ENCODE measurements at places on chromosomes 5 and 9.

DNA sequence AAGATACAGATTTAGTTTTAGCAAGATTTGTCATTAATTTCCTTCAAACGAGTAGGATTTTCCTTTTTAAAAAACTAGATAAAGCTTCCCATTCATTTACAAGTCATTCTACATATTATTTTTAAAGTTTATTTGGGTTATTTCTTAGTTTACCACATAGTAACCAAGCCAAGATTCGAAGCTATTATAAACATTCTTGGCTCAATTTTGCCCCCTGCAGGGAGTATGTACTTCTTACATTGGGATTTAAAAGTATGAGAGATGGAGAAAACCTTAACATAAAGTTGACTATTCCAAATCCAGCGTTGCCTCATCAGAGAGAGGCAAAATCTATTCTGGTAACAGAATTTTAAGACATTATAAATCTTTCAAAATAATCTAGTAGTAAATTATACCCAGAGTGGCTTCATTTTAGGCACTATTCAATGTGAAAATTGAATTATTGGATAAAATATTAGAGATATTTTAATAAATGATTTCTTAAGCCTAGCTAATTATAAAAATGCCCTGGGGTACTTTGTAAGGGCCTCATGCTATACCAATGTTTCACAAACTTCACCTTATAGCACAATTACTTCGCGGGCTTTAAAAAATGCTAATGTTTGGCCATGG, 39.1 kb downstream of the FBN2 start:
- no peak for DNase-seq

DNA sequence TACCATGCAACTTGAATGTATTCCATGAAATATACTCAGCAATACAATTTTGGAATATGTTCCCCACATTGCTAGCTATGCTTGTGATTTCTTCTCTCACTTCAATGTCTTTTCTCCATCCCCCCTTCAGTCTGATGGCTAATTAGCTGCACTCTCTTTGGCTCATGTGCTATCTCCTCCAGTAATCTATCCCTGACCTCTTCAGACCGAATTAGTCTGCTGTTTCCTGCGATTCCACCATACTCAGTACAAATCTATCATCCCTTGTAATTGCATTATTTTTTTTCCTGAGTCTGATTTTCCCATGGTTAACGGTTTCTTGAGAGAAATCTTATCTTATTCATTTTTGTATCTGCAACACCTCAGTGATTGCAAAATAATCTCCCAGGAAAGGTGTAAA, 360.7 kb upstream of the CDH10 start:
- no peak for DNase-seq

DNA sequence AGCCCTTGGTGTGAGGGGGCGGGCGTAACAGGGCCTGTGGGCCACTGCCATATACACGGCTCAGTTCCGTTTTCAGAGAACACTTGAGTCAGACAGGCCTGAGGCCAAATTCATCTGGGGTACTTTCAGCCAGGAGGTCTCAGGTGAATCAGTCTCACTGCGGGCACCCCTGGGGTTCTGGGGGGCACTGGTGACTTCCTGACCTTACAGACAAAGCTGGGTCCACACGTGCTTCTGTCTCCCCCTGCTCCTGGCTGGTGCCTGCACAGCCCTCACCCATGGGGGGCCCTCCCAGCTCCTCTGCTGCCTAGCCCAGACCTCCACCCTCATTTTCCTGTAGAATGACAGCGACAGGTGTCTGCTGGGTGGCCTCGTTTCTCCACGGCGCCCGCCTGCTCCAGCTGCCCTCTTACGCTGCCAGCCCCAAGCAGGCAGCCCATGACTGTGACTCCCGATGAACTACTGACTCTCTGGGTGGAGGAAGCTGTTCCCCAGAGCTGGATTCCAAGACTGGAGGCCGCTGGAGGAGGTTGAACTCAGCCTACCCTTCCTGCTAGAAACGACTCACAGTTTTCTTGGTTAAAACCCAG, 374.1 kb upstream of the IRX4 start:
- no peak for DNase-seq

GRCh38 chr9:110260911-110261310, 4.6 kb upstream of the TXN start:
- DNase-seq = no peak

DNA sequence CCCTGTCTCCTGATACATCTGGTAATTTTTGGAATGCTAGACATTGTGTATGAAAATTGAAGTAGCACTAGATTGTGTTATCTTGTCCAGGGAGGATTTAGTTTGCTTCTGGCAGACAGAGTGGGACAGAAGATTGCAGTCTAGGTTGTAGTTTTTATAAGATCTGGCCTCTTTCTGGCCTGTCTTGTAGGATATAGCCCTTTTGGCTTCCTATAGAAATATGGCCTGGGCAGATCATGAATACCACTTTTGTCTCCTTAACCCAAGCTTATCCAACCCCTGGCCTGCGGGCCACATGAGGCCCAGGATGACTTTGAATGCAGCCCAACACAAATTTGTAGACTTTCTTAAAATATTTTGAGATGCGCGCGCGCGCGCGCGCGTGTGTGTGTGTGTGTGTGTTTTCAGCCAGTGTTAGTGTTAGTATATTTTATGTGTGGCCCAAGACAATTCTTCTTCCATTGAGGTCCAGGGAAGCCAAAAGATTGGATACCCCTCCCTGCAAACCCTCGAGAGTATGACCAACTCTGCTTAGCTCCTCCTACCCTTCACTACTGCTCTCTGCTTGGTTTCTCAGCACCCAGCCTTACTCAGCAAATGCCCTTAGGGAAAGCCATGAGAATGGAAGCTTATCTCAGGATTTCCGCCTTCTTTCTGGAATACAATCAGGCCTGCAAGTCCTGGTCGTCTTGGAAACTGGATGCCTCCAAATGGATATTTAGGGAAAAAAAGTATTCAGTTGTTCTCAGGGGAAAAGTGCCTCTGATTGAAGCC, 26.5 kb downstream of the ANKRD33B start:
- DNase-seq = no peak

Measured in psoas muscle (tissue), 8 donors.